ENCODE measurements at places on chromosomes 12 and 14. TPM values are rescaled to one million over a fixed set of nuclear protein-coding genes. Genes with fewer than 3 reads are reported as not detected.

STAB2 gene
- total RNA-seq = not detected

DDX24 gene
- 92.1 TPM for total RNA-seq

DNA sequence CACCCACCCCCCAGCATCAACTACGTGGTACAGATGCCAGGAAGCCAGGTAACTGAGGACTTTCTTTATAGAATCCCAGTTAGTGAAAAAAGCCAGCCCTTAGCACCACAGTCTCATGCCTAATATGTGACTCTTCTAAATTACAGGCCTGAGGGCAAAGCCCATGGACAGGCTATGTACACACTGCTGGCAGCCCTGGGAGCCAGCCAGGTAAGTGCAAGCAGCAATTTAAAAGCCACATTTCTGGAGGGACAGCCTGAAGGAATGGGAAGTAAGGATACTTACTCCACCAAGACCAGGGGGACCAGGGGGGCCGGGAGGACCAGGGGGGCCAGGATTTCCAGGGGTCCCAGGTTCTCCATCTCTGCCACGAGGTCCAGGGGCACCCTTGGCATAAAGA is 7.0 kb downstream of the COL2A1 start:
- DNase-seq = no peak

- no peak for DNase-seq
Measured at GRCh38 chr12:26599096-26599695, 233.8 kb downstream of the ITPR2 start.

DNA sequence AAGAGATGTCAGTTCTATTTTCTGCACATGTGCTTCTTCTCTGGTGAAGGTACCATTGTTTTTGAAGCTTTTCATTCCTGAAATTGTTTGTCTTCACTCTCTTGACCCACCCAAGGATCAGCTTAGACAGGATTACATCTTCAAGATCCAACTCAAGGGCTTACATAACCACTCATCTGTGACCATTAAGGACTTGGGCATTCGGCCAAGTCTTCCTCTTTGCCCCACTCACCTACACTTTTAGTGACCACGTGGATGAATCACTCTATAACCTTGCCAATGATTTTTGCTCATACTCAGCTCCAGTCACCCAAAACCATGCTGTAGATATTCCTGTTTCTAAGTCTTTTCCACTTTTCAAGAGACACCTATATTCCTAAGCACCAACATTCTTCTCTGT is 36.5 kb upstream of the SSTR1 start:
- no peak for DNase-seq

All from fibroblast of villous mesenchyme (primary cell).